ENCODE measurements at places on chromosomes 13 and 19. TPM values are rescaled to one million over a fixed set of nuclear protein-coding genes. Genes with fewer than 3 reads are reported as not detected.

MATK gene
- total RNA-seq, result 12.0 TPM

CCDC8 gene
- total RNA-seq, result 10.3 TPM

SIAH3 gene
- total RNA-seq, result 0.14 TPM

ZNF813 gene
- 4.6 TPM for total RNA-seq

All from thymus (tissue), 14 donors.